CD8-positive, alpha-beta memory T cell (primary cell): ENCODE measurements at places on chromosomes 3 and 15.

DNA sequence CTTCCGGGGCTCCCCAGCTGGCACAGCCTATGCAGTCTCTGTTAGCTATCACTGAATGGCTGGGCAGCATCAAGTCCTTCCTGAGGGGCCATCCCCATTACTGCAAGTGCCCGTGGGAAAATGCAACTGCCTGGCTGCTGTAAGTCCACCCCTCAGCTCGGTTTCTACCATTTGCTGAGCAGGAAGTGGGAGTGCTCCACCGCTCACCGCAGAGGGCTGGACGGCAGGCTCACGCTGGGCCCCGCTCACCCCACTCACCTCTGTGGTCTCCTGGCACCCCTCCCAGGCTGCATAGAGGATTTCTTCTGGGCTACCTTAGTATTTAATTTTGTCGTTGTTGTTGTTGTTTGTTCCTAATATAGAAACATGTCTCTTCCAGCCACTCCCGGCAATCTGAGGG, 270.2 kb downstream of the PLCL2 start:
- no peak for DNase-seq

DNA sequence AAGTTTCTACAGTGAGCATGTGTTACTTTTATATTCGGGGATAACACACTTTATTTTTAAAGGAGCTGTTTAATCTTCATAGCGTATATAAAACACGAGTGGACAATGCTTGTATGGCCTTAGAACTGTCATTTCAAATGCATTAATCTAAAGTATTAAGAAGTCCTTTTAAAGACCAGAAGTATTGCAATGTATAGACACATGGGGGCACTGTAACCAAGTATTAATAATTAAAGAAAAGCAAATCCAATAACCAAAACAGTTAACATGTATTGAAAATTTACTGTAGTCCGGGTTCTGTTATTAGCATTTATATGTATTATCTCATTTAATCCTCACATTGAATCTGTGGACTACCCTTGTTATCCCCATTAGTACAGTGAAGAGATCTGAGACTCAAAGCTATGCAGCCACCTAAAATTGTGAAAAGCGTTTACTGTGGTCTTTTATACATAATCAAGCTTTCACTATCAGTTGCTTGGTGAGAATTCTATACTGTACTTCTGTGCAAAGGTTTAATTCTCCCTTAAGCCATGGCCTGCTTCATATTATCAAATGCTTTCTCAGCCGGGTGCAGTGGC, 10.1 kb downstream of the ARL14 start:
- DNase-seq = no peak

GRCh38 chr3:124636863-124637296, 93.4 kb upstream of the UMPS start:
- DNase-seq = no peak

- no peak for DNase-seq
Observed at GRCh38 chr3:107641572-107642307, 119.0 kb downstream of the BBX start.

- DNase-seq = no peak
Observed at GRCh38 chr3:40753951-40754350, 229.2 kb downstream of the ZNF621 start.

- DNase-seq = no peak
Observed at GRCh38 chr3:61173676-61174075, 77.6 kb downstream of the FHIT start.
